ENCODE measurements at places on chromosomes 1 and 21.

GRCh38 chr1:173161510-173162221, 45.5 kb downstream of the TNFSF4 start:
- no peak for DNase-seq

DNA sequence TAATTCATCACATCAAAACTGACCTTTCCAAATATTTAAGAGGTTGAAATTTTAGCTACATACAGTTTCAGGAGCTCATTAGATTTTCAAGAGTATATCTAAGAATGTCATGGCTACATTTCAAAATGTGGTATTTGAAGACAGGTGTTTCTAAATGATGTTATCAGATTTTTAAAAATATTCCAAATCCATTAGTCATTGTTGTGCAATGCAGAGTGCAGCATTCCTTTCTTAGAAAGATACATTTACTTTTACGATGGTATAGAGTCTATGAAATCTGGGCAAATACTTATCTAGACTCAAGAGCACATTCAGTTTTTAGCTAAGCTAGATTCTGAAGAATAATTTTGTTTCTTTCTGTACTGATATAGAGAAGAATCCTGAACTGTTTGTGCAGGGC, 230.3 kb downstream of the CHRM3 start:
- DNase-seq, result no peak

- DNase-seq, result no peak
These were observed 3.6 kb downstream of the SDF4 start for GRCh38 chr1:1228187-1228586.

- no peak for DNase-seq
These were observed 139.5 kb downstream of the GLIS1 start for GRCh38 chr1:53599481-53599880.

DNA sequence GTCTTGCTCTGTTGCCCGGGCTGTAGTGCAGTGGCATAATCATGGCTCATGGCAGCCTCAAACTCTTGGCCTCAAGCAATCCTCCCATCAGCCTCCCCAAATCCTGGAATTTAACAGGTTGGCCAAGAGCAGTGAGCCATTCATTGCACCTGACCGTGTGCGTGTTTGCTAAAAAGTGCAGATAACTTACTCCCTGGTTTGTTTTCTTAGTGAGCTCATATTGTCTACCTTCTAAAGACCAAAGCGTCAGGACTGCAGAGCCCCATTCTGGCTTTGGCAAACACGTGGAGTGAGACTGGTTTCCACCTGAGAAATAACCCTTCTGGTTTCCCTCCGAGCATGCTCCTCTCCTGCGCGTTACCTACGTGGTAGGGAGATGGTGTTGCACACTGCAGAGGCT, 32.2 kb upstream of the CA6 start:
- DNase-seq, result no peak

DNA sequence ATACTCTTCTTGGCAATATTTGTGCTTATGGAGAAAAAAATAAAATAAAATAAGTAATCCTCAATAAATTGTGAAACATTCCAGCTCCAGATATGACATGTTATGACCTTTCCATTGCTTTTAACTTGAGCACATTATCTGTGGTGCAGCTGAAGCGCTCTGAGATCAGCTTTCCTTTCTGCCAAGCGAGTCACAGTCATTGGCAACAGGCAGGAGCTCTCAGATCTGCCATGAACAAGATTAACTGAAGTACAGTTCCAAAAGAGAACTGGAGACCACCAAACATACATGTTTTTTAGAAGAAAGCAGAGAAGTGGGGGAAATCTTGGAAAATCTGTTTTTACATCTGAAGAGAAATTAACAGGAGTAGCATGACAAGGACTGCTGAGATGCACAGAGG, 89.2 kb upstream of the DSCAM start:
- DNase-seq, result no peak

DNA sequence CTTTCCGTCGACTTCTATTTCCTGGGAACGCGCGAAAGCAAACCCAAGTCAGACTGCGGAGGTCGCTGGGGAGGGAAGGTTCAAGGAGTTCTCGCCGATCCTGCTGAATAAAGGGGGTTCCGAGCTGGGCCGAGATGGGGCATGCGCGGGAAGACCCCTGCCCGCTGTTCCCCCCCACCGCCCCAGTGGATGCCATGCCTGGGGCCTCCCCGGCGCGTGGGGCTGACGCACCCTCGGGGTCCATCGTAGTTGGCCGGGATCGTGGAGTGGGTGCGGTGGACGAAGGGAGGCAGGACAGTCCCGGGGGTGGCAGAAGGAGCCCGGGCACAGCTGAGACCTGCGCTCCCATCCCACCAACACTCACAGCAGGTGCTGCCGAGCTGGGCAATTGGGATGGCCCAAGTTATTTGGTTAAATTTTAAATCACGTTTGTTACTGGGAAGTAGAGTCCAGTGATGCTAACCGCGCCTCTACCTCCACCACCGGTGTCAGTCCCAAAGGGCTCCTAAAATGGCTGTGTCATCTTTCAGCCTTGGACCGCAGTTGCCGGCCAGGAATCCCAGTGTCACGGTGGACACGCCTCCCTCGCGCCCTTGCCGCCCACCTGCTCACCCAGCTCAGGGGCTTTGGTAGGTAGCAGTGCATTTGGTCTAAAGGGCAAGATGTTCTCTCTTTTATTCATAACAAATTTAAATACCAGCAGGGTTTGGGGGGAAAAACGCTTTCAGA, 801 bp downstream of the MX1 start:
- DNase-seq, result no peak

DNA sequence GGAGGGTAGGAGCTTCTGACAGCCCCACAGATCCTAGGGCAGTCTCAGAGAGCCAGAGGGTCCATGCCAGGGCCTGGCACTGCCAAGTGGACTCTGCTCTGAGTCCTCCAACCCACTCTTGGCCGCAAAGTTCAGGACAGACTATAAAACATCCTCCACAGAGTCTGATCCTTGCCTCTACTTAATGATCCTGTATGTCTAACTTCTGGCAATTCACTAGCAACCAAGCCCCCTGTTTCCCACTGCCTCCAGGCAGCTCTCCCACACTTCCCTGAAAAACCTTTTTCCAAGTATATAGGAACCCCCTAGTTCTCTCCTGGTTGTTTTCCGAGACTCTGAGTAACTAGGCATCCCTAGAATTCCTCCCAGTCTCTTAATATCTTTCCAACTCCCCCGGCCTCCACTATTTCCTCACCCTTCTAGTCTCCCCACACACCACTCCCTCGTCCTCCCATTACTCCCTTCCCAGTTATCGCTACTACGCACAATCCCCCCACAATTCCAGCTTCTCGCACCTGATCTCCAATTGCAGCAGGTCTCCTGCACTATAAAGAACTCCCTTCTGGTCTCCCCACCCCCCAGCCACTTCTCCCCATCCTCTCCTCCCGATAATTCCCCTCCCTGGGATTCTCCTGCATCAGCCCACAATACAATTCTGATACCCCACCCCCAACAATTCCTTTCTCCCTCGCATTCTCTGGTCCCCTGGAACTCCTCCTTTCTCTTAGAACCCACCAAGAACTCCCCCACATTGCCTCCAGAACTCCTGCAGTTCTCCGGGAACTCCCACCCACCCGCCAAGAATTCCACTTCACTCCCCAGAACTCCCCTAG, 574 bp downstream of the IGSF9 start:
- DNase-seq, result no peak

Data from stimulated activated CD8-positive, alpha-beta memory T cell treated with anti-CD3 and anti-CD28 coated beads, Interleukin-2, amount 100 ng/mL, for 1 hour (primary cell).